ENCODE measurements at places on chromosomes 1 and 21.

DNA sequence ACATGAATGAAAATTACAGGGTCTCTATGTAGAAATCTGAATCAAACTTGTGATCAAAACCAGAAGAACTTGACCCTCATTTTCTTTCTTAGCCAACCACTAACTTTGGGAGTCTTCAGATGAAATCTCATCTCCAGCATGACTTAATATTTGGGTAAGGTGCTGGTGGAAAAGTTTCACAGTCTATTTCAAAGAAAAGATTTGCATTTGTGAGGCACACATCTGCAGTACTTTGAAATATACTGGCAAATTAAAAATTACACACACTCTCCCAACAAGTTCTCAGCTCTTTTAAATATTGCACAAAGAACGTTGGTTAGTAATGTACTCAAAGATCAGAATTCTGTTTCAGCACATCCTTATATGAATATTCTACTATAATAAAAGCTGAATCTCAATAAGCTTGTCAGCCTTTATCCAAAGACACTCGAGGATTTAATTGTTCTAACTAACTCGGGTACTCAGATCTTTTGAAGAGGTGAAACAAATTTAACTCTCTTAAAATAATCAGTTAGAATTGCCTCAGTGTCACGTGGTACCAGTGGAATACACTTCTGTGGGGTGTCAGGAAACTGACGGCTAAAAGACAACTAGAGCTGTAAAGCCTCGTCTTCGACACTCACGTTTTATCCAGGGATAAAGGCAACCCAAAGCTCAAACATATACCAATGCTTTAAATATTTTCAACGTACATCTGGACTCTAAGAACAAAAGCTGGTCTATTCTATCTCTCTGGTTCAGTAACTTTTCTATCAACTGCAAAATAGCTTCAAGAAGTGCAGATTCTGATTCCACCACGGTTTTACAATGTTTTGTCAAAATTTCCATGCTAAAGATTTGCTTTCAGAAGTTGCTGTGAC is 19.0 kb downstream of the SAMSN1 start:
- DNase-seq: no peak

DNA sequence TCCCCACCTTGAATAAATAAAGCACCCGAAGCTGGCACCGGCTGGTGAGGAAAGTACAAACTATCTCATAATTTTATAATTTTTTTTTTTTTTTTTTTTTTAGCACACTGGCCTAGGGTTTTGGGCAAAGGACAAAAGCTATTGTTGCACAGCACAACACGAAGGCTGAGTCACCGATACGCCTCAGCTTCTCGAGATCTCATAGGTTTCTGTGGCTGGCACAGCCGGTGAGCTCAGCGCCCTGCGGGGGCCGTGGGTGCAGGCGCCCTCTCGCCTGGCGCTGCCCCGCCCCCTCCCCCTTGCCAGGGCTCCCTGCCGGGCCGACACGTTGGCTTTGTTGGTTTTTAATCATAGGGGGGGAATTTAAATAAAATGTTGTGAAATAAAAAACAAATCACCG is 17.2 kb downstream of the CASZ1 start:
- DNase-seq: no peak

DNA sequence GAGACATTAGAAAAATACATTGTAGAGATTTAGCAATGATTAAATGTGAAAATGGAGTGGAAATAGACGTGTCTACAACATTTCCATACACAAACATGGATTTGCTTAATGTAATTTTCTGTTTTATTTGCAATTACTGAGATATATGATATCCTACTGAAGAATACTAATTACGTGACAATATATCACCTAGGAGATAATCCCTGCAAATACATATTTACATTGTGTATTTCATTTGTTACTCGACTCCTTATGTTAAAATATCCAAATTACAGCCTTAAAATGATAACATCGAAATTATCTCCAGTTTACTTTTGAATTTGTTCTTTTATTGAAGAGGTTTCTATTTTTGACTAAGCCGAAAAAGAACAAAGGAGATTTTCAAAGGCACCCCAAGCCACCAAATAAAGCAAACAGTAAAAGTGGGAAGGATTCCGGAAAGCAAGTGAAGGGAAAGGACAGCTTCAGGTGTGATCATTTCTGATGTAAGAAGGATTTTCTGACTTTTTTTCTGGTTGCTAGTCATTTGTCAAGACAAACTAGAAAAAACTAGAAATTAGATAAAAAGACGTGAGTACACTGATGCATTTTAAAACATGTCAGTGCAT is 7.9 kb downstream of the LHX4 start:
- no peak for DNase-seq

- peak; percentile 45 for DNase-seq
These were observed 2.1 kb downstream of the TTC39A start for GRCh38 chr1:51328279-51328678.

DNA sequence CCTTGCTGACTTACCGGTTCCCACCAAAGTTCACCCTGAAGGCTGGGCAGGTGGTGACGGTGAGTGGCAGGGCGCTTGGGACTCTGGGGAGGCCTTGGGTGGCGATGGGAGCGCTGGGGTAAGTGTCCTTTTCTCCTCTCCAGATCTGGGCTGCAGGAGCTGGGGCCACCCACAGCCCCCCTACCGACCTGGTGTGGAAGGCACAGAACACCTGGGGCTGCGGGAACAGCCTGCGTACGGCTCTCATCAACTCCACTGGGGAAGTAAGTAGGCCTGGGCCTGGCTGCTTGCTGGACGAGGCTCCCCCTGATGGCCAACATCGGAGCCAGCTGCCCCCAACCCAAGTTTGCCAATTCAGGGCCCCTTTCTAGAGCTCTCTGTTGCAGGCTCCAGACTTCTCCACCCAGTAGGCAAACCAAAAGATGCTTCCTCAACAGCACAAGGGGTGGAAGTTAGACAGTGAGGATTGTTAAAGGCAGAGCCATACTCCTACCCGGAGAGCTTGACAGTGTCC is 16.4 kb upstream of the SEMA4A start:
- DNase-seq: no peak

GRCh38 chr1:153768316-153769181 is 6.7 kb upstream of the SLC27A3 start:
- no peak for DNase-seq

DNA sequence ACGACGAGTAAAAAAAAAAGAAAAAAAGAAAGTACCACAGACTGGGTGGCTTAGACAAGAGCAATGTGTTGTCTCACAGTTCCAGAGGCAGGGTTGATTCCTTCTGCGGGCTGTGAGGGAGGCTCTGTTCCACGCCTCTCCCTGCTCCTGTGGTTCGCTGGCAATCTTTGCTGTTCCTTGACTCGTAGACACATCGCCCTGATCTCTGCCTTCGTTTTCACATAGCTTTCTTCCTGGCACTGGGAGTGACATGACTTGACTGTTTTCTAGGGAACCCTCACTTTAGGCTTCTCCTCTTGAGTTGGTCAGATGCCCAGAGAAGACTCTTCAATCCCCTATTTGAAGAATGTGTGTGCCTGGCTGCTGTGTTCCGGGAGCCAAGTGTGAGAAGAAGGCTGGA is 133.6 kb downstream of the TM2D1 start:
- no peak for DNase-seq

GRCh38 chr1:63975481-63975880 is 201.7 kb downstream of the ROR1 start:
- no peak for DNase-seq

DNA sequence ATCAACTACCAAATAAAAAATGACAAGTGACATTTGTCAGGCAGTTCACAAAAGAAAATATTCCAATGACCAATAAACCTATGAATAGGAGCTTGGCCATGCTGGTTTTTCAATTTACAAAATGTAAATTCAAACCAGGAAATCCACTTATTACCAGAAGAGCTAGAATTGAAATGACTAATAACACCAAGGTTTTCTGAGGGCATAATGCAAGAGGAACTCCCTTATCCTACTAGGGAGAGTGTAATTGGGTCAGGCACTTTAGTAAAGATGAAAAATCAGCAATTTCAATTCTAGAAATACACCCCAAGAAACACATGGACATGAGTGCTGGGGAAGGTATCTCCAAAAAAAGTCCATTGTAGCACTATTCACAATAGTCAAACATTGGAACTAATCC is 16.7 kb upstream of the TIAM1 start:
- DNase-seq: no peak

DNA sequence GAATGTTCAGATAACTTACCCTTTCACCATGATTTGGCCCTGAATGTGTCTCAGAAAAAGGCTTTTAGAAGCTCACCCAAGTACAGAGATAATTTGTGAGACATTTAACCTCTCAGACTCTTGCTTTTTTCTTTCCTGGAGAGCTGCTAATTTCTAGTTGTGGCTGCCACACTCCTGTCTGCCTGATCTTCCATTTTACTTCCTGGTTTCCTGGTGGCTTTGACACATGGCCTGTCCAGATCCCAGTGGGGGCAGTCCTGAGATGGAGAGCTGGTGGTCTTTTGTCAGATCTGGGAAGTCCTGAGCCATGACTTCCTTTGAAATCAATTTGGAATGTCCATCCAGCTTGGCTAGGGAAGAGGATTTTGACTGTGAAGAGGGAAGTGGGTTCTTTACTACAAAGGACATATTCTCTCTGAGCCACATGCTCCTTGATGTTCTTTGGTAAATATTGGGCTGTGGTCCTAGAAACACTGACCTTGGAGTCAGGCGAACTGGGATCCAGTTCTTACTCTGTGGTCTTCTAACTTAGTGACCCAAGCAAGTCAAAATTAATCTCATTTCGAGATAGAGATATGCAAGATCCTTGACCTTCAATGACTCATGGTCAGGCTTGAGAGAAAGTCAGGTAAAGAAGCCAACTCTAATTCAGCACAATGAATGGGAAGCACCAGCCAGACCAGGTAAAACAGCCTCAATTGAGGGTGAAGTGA is 78.0 kb upstream of the HSD17B7 start:
- DNase-seq: no peak

GRCh38 chr1:206002871-206003801 is at the start of gene RAB7B:
Gene RAB7B, minus strand, starts transcription at chr1:206003395. Its CDS starts 9,260 bp downstream, at chr1:205994135.
- peak; percentile 75 for DNase-seq

- DNase-seq: no peak
These were observed 43.6 kb downstream of the C21orf91 start for GRCh38 chr21:17775431-17776126.

GRCh38 chr1:28180306-28181305 is 4.1 kb upstream of the PTAFR start:
- DNase-seq: no peak

- no peak for DNase-seq
These were observed 8.4 kb downstream of the EFNA3 start for GRCh38 chr1:155086856-155087535.

GRCh38 chr1:43912607-43913006 is 21.0 kb upstream of the ARTN start:
- DNase-seq: peak; percentile 63

GRCh38 chr1:172698224-172698623 is 39.3 kb downstream of the FASLG start:
- DNase-seq: no peak

GRCh38 chr1:110084227-110085078 is 14.0 kb upstream of the ALX3 start:
- DNase-seq: peak; percentile 67

GRCh38 chr1:200624679-200625335 is 4.3 kb upstream of the KIF14 start:
- no peak for DNase-seq

- DNase-seq: no peak
These were observed 18.2 kb upstream of the NUF2 start for GRCh38 chr1:163303561-163303960.

- DNase-seq: peak; percentile 94
These were observed 7.4 kb downstream of the IRF2BP2 start for GRCh38 chr1:234602334-234603220.

DNA sequence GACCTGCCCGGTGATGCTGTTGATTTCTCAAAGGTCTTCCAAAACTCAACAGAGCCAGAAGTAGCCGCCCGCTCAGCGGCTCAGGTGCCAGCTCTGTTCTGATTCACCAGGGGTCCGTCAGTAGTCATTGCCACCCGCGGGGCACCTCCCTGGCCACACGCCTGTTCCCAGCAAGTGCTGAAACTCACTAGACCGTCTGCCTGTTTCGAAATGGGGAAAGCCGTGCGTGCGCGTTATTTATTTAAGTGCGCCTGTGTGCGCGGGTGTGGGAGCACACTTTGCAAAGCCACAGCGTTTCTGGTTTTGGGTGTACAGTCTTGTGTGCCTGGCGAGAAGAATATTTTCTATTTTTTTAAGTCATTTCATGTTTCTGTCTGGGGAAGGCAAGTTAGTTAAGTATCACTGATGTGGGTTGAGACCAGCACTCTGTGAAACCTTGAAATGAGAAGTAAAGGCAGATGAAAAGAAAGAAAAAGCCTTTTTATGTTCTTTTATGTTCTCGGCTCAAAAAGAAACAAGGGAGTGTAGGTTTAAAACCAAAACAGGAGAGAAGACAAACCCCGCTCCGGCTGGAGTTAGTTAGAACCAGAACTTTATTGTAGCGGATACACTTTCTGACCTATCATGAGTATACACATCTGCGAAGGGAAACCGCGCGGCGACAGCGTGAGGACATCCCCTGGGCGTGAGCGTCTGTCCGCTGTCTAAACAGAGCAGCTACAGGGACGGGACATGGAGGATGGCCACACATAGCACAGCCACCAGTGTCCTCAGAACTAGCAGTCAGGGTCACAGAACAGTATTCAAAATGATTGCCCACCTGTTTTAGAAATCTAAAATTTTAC is 77.1 kb downstream of the PIK3CD start:
- no peak for DNase-seq

GRCh38 chr1:9604836-9605235 is 16.1 kb downstream of the TMEM201 start:
- DNase-seq: no peak

GRCh38 chr1:1777583-1777899 is 729 bp downstream of the NADK start:
- peak; percentile 44 for DNase-seq

GRCh38 chr21:25895565-25896205 is 160.9 kb downstream of the GABPA start:
- peak; percentile 46 for DNase-seq

GRCh38 chr1:29682919-29683295 is 446.6 kb downstream of the PTPRU start:
- peak; percentile 14 for DNase-seq

- DNase-seq: no peak
These were observed 65.3 kb upstream of the BEND5 start for GRCh38 chr1:48841966-48842365.

DNA sequence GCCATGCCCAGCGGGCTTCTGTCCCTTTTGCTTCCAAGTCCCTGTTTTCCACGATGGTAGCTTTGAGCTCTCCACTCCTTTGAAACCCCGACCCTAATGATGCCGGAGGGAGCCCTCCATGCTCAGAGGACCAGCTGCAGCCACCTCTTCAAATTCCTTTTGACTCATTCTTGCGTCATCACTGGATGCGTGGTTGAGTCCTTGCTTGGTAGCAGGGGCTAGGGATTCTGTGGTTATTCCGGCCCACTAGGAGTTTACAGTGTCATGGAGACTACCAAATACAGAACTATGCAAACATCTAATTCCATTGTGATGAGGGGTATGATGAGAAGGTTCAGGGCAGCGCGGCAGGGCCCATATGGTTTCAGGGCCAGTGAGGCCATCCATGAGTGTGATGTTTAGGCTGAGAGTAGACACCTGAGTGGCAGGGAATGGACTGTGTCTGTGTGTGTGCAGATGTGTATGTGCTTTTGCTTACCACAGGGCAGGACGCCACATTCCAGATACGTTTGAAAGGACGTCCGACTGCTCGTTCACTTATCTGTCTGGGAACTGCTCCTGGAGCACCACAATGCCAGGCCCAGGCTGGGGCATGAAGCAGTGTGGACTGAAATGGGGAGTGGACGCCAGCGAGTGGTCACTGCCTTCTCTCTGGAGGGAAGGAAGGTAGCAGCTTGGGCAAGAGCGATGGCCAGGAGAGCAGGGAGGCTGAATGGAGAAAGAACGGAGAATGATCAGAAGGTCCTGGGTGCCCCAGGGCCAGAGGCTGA is 30.4 kb upstream of the ZBTB21 start:
- DNase-seq: peak; percentile 100

- DNase-seq: peak; percentile 92
These were observed 46.7 kb downstream of the GALNT2 start for GRCh38 chr1:230113593-230114236.

All from EL (cell line).